A549 treated with DMSO at 1 μM for 4 hours (cell line): ENCODE measurements at places on chromosomes 6 and 20. TPM values are rescaled to one million over a fixed set of nuclear protein-coding genes. Genes with fewer than 3 reads are reported as not detected.

Gene WFDC2
- 0.15 to 0.19 TPM in 2 of 5 replicates, not detected in the others for total RNA-seq

Gene PSORS1C2
- not detected in 5 replicates for total RNA-seq

Gene MOG
- total RNA-seq: not detected in 5 replicates

Gene ZC2HC1B
- total RNA-seq: not detected in 5 replicates

Gene EIF2S2
- total RNA-seq: 96.9 to 110 TPM (median 105 TPM) in 5 replicates

Gene SLC26A8
- total RNA-seq: not detected in 5 replicates

Gene CAGE1
- 0.03 to 0.11 TPM in 2 of 5 replicates, not detected in the others for total RNA-seq
